ENCODE measurements at places on chromosomes 6 and 20.

DNA sequence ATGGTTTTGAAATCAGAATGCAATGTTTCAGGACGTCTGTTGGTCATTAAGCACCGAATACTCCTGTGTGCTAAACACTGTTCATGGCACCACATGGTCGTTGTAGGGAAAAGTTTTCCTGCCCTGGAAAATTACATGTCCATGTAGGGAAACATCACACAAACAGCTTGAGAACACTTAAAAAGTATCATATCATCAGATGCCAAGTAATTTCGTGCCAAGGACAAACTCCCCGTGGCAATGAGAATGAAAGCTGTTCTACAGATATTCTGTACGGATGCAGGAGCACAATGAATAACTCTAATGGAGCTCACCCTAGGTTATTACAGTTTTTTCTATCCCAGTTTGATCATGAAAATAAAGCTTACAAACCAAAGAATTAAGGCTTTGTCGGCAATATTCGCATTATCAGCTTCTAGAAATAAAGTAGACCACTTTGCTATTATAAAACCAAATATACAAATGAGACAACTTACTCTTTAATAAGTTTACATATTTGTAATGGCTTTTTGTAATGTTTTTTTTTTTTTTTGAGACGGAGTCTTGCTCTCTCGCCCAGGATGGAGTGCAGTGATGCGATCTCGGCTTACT lies 4.6 kb upstream of the DST start:
- DNase-seq = no peak

DNA sequence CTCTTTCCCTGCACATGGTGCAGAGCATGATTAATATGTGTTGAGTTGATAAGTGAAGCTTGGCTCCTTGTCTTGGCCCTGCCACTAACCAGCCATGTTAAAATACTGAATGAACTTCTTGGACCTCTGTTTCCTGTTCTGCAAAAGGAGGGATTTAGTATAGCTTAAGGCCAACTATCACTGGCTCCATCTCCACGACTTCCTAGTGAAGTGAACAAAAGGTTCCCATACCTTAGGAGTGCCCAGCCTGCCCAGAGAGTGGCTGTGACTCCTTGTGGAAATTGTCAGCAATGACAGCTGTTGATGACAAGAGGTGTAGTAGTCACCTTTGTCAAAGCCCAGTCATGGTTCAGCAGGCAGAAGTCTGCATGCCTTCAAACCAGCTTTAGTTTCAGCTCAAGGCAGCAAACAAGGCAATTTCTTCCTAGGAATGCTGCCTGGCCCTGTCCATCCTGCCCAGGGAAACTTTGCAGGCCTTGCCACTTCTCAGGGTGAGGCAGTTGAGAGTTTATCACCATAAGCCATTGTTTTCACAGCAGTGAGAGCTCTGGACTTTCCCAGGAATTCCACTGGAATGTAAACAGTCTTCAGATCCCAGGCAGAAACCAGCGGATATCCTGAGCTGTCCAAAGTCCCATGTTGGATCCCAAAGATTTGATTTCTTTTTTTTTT lies 169.7 kb upstream of the TNFAIP3 start:
- no peak for DNase-seq

- no peak for DNase-seq
Measured at GRCh38 chr20:1041845-1042390, 39.8 kb upstream of the RSPO4 start.

DNA sequence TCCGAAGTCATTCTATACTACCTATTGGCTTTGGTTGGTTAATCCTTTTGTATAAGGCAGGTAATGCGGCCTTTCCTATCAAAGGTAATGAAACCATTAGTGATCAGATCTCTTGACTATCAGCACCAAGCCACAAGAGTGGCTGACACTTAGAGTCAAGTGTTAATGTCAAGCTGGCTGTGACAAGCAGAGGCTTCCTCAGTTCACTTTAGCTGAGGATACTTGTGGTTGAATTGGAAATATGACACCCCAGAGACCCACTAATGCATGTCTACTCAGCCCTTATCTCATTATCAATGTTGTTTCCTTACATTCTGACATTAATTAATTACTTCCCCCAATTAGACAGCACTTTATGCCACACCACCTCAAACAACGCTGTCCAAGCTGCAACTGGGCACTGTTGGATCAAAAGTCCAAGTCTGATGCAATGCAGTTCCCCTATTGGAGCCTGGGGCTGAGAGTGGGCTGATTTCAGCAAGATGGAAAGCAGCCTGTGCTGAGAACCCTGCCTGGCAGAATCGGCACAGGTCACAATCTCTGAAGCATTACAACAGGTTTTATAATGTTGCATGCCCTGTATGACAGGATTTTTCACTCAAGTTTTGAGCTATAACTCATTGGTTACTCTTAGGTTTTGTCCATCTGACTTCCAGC lies 273.5 kb downstream of the COL12A1 start:
- DNase-seq = no peak

- DNase-seq = no peak
Measured at GRCh38 chr6:5936140-5936539, 70.6 kb downstream of the NRN1 start.

GRCh38 chr20:43653966-43654365 lies 12.9 kb upstream of the MYBL2 start:
- no peak for DNase-seq

GRCh38 chr20:49032455-49032854 lies 13.7 kb upstream of the CSE1L start:
- DNase-seq = no peak

DNA sequence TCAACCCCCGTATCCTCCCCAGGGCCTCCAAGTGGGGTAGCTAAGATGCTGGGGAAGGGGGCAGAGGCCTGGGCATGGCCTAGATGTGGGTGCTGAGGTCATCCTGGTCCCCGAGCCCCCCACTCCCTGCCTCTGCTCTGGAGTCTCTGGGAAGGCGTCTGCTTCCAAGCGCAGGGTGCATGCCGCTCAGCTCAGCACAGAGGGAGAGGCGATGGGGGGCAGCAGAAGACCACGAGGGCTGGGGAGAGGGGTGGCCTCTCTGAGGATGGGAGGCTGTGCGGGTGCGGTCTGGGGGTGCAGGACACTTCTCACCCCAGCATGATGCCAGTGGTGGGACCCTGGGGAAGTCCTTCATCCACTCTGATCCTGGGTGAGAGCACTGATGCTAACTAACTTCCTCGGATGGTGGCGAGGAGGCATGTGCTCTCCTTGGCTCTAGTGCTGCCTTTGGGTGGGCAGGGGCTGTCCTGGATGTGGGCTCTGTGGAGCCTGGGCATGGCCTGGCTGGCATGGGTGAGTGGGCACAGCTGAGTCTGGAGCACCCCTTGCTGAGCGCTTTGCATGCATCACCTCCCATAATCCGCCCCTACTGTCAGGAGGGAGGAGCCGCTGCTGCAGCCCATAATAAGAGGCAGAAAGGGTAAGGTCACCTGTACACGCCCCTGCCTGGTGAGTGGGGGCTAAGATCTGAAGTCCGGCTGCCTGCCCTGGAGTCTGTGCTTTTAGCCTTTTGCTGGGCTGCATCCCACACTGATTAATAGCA lies 34.7 kb downstream of the EFCAB8 start:
- DNase-seq = no peak

DNA sequence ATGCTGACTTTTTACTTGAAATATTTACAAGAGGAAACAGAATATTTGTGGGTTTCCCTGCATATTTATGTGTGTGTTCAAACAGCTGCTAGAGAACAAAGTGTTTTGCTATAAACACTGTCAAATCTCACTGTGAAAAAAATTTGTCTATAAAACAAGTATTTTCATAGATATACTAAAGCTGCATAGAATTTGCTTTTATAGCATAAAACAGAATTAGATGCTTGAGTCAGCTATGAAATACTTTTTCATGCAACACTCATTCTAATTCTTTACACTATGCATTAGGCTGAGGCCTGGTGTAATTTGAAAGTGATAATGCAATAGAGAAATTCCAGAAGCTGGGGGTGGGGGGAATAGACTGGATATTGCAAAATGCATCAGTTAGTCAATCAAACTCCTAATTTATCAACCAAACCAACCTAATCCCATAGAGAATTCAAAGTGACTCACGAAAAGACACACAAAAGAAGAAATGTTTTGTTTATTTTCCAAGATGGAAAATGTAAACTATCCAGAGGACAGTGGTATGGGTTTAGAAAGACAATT lies 148.2 kb downstream of the LAMA2 start:
- DNase-seq = no peak

- no peak for DNase-seq
Measured at GRCh38 chr6:43339168-43339567, 30.3 kb downstream of the ZNF318 start.

GRCh38 chr20:7883309-7883708 lies 56.9 kb downstream of the HAO1 start:
- no peak for DNase-seq

GRCh38 chr6:29395331-29395730 lies at the start of gene OR12D2:
Gene OR12D2, plus strand, starts transcription at chr6:29395631. Its CDS starts 1,069 bp downstream, at chr6:29396700.
- DNase-seq = no peak

DNA sequence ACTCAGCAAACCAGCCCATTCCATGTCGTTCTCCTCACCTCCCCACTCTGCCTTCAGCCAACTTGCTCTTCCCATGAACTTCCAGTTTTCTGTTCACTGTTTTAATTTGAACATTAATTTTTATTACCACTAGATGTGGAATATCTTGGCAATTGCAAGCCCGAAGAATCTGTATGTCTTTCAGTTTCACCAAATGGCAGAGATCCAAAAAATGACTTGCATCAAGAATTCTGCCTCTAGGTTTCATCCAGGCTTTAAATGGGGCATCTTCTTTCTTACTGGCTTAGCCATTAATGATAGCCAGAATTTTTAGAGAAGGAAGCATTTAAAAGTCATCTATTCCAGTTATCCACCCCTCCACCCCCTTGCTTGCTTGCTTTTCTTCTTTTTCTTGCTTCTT lies 39.0 kb downstream of the CAP2 start:
- no peak for DNase-seq

- DNase-seq = no peak
Measured at GRCh38 chr6:127737768-127738167, 160.8 kb downstream of the C6orf58 start.

DNA sequence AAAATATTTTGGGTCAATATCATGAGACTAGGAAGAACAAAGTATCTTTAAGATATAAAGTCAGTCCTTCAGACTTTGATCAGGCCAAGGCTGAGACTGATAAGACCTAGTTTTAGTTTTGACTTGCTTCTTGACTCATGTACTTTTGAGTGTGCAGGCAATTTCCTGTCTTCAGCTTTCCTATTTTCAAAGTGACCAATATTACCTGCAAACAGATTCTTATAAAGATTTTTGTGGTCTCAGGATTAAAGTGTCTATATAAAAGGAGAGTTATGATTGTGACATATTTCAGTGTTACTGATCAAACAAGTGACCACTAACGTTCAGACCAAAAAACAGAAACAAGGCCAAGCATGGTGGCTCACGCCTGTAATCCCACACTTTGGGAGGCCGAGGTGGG lies 36.0 kb upstream of the AKIRIN2 start:
- no peak for DNase-seq

DNA sequence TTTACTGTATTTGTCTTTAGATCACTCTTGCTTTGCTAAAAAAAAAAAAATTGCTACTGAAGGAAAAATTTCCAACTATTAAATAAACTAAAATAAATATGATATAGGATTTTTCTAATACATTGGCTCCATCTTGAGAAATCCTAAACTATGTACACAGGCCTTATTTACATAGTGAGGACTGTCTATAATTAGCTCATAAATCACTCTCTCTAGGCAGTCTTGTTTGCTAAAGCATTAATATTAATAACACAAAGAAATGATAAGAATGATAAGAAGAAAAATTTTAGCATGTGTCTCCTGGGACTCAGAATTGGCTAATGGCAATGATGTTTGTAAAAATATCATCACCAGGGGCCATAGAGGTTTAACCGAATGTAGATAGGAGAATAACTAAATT lies 13.3 kb upstream of the CRYBG1 start:
- DNase-seq = no peak

GRCh38 chr6:45928721-45929305 lies 86.8 kb downstream of the CLIC5 start:
- DNase-seq = no peak

GRCh38 chr20:52432740-52433139 lies 241.2 kb upstream of the ZFP64 start:
- no peak for DNase-seq

DNA sequence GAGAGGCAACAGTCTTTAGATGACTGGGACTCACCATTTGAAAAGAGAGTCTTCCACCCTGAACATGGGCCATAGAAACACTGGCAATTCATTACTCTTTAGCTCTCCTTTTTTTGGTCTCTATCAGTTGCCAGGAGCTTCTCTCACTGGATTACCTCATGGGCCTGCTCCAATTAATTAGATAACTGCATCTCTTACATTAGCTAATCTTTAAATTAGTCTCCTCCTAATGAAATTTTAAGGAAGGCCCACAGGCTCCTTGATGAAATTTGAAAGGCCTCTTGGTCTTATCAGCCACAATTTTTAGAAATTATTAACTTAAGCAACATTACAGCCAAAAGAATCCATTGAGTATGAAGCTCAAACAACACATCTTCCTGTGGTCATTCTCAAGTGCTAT lies 184.4 kb downstream of the UNC5CL start:
- DNase-seq = no peak

- DNase-seq = no peak
Measured at GRCh38 chr20:33332905-33333456, 50.0 kb downstream of the BPIFB1 start.

DNA sequence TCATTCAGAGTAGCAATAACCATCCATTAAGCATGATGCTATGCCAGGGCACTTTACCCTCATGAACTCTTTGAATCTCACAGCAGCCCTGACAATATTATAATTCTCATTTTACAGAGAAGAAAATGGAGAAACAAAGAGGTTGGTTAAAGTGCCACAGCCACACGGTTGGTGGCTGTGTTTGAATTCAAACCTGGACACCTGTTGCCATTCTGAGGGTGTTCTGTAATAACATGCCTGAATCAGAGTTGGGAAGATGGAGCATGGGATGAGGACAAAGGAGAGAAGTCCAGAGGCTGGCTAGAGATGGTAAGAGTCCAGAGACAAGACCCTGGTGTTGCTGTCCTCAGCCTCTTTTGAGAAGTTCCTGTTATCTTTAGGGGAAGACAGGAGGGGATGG lies 127.7 kb downstream of the DHX35 start:
- no peak for DNase-seq

- no peak for DNase-seq
Measured at GRCh38 chr6:157235600-157236039, 87.7 kb downstream of the TMEM242 start.

DNA sequence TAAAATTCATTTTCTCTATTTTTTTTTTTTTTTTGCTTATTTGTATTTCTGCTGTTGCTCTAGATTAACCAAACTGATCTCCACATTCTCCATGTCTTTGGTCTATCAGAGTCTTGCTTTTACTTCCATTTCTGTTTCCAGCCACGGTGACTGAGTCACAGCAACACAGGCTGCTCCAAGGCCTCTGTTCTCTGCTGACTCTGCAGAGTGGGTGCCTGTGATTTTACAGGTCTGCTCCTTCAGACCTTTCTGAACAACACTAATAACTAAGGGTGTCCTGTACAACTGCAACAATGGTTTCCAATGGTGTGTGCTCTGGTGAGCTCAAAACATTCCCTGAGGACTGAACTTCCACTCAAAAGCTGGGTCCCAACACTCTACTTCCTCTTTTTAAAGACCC lies 102.3 kb upstream of the BMP2 start:
- no peak for DNase-seq

- DNase-seq = no peak
Measured at GRCh38 chr6:54698974-54699373, 147.6 kb upstream of the FAM83B start.

Measured in esophagus squamous epithelium (tissue), 5 donors.